ENCODE measurements at places on chromosomes 1 and 21. TPM values are rescaled to one million over a fixed set of nuclear protein-coding genes. Genes with fewer than 3 reads are reported as not detected.

Gene BTG2
- 273 TPM for total RNA-seq

GRCh38 chr1:43284546-43285110 is 753 bp downstream of the C1orf210 start:
- DNase-seq, result no peak

- no peak for DNase-seq
Observed at GRCh38 chr1:245990315-245991022, 516.6 kb downstream of the SMYD3 start.

GRCh38 chr1:184891440-184891839 is 82.9 kb downstream of the NIBAN1 start:
- no peak for DNase-seq

DNA sequence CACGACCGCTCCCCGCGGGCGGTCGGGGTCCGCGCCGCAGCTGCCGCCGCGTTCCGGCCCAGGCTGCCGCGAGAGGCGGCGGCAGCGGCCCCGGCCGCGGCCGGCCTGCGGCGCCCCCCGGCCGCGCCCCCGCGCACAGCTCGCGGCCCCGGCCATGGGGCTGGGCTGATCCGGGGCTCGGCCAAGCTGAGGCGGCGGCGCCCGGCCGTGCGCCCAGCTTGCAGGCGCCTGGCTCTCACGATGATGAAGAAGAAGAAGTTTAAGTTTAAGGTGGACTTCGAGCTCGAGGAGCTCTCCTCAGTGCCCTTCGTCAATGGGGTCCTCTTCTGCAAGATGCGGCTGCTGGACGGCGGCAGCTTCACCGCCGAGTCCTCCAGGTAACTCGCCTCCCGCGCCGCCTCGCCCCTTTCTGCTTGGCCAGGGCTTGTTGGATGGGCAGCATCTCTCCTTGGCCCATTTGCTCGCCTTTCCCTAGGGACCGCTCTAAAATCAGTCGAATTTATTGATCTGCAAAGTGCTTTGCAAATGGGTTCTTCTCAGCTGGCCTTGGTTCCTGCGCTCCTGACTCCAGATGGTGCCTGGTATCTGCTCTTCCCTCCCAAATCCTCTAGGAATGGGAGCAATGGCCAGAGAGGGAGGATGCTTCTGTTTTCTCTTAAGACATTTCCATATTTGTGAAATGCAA is 431 bp downstream of the EEIG2 start:
- DNase-seq, result peak; percentile 29

GRCh38 chr1:182611787-182612186 is 7.6 kb upstream of the RGS16 start:
- no peak for DNase-seq

DNA sequence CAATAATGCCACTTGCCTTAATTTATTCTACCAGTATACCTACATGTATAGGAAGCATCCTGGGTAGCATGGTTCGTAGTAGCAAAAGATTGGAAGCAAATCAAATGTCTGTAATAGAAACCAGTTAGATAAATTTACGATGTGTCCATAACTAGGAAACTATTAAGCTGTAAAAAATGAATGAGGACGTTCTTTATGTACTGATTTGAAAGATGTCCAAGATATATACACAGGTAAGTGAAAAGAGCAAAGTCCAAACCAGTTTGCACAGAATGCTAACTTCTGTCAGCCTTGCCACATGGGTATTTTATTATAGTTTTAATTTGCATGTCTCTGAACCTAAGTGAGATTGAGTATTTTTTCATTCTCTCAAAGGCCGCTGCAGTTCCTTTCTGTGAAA is 251.8 kb upstream of the IRF2BP2 start:
- no peak for DNase-seq

Gene MAN1C1
- 2.8 TPM for total RNA-seq

DNA sequence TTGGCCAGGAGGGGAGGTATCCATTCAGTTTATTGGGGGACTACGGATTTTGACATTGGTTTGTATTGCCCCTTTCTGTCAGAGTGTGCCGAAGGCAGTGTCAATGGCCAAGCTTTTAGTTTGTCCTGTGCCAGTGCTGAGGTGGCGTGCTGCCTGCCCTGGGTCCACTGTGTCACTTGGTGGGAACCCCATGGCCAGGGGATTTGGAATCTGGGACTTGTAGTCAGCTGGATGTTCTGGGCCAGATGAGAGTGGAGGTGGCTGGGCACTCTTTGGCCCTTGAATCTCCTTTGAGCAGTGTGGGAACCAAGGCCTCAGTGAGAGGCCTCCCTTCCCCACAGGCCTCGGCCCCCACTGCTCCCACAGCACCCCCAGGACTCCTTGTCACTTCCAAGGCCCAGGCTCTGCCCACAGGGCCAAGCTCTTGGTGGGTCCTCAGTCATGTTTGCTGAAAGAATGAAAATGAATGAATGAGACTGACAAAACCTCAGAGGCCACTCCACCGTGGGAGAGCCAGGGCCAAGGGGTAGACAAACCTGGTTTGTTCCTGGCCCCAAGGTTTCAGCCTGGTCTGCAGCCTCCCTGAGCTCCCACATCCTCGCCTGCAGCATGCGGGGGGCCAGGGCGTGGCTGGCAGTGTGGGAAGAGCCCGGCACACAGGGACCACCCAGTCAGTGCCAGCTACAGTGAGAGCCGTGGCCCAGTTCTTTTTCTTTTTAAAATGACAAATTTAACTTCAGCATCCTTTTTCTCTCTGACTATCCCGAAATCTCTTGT is 412.2 kb downstream of the MATN1 start:
- DNase-seq, result no peak

DNA sequence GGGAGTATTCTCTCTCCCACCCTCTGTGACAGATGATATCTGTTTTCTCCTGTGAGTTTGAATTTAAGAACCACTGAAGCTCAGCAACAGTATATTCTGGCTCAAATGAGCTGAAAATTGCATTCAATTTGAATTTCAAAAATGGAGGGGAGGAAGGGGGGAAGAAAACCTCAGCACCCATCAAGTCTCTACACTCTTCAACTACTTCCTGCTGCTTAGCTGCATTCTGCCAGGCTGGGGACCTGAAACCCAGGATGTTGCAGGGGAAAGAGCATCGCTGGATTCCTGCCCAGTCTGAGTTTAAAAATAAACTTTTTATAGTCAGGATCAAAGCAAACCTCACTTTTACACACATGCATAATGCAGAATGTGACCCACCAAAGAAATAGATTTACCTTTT is 214.3 kb upstream of the ESRRG start:
- no peak for DNase-seq

Gene IVL
- total RNA-seq, result not detected

GRCh38 chr21:36171741-36172331 is 15.2 kb downstream of the DOP1B start:
- no peak for DNase-seq

DNA sequence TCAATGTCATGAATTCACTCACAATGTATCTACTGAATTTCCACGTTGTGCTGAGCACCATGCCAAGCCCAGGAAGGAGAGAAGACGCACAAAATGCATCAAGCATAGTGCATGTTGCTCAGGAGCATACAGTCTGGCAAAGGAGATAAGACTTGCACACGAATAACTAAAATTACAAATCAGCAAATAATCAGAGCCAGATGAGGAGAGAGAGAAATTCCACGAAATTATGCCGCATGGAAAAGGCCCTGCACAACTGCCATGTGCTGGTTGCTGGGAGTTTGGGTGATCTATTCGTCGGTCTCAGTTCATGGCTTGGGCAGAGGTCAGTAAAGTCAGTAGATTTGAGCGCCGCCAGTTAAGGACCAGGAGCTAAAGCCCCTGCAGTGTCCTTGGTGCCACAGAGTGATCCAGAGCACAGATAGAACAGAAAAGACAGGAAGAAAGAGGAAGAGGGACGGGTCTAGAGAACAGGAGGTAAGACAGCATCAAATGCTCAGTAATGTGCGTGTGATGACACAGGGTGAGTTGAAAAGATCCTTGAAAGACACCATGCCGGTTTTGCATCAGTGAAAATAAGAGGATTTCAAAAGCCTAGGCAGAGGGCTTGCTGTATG is 55.1 kb upstream of the ZNF281 start:
- DNase-seq, result no peak

Measured in psoas muscle (tissue), 8 donors.